ENCODE measurements at places on chromosomes 1 and 21. TPM values are rescaled to one million over a fixed set of nuclear protein-coding genes. Genes with fewer than 3 reads are reported as not detected.

- DNase-seq = no peak
Measured at GRCh38 chr1:15835205-15835740, 12.2 kb upstream of the SPEN start.

Gene LCE3D
- total RNA-seq = not detected

GRCh38 chr1:170247751-170248521, 102.2 kb downstream of the NTMT2 start:
- DNase-seq = no peak

DNA sequence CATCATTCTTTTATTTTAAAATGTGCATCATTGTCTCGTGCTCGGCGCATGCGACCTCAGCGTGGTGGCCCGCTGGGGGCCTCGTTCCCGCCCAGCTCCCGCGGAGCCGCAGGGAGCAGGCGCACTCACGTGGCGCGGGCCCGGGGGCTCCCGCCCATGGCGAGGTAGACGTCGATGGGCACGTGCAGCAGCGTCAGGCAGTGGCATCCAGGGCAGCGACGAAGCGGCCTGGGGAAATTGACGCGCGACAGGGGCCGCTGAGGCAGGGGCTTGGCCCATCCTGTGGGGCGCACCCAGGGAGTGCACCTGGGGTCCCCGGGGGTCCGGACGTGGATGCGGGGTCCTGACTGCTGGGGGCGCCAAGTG, 994 bp downstream of the FAM229A start:
- no peak for DNase-seq

DNA sequence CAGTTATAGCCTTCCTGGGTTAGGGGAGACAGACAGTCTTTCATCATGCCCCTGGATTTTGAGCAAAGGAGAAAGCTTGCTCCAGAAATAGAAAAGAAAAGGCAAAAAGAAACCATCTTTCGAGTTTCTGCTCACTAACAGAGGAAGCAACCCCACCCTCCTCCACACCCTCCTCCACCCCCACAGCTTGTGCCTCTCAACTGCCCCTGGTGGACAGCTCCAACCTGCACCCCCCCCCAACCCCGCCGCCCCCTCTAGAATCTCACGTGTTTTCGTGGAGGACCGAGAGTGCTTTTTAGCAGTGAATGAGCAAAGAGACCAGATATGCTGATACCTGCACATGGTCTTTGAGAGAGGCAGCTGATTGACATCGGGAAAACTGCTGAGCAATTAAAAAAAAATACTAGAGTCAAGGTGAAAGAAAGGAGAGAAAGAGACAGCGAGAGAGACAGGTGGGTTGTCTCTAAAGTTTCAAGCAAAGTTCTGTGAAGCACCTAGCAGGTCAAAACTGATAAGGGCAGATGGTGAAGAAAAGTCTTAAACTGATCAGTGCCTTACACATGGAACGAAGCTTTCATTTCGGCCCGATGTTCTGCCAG, 358.3 kb downstream of the KIF26B start:
- DNase-seq = no peak

- DNase-seq = peak; percentile 2
Measured at GRCh38 chr1:183871142-183871541, 66.2 kb downstream of the RGL1 start.

Gene DNAH14
- 2.2 TPM for total RNA-seq

GRCh38 chr21:35988416-35989137, 71.7 kb downstream of the SETD4 start:
- no peak for DNase-seq

Gene GLMP
- total RNA-seq = 78.6 TPM

Measured in HT-29 (cell line).